ENCODE measurements at places on chromosomes 11 and 22.

- DNase-seq: no peak
Observed at GRCh38 chr22:23196165-23196564, 15.9 kb downstream of the BCR start.

DNA sequence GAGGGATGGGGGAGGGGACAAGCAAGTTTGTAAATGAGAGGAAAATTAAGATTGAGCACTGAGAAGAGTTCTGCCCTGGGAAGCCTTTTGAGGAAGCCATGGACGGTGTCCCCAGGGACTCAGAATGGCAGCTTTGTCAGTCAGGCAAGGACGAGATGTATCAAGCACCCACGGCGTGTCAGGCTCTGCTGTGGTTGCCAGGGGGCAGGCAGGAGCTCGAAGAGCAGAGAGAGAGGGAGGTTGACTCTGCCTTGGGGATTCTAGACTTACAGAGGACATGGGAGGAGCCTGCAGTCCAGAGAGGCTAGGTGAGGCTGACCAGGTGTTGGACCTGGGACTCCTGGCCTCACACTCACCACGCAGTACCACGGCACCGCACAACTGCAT is 29.1 kb upstream of the SYT7 start:
- no peak for DNase-seq

DNA sequence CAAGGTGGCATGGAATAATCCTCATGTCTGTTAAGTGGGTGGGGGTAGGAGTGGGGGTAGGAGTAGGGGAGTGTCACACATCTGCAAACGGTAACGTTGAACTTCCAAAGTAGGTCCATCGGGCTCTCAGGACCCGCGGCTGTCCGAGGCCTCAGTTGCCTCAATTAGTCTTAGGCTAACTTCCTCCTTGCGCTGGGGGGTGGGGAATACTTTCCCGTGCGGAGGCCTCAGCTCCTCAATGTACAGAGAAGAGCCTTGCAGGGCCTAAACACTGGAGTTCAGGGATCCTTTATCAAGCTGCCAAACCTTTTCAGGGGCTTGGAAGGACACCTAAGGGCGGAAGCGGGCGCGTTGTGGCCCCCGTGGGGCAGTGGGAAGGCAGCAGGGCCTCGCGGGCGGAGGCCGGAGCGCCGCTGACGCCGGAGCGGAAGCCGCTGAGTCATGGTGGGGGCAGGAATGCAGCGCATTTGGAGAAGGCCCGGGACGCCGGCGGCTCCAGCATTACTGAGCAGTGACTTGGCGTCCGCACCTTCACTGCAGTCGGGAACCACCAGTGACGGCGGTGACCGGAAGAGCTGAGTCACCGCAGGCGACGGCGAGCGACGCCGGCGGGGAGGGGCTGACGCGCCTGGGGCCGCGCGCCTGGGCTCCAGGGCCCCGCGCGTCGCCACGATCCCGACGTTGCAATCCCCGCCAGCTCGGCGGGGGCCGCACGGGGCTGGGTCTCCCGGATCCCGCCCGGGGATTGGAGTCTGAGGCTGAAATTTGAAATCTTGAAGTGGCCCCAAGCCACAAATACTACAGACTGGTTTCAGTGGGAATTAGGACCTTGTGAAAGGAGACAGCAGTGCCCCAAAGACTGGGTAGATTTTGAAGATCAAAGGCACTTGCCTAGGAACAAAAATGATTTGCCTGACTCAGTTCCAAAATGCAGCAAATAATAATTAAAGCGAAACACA is 20.2 kb upstream of the IPO7 start:
- DNase-seq: peak; percentile 57

DNA sequence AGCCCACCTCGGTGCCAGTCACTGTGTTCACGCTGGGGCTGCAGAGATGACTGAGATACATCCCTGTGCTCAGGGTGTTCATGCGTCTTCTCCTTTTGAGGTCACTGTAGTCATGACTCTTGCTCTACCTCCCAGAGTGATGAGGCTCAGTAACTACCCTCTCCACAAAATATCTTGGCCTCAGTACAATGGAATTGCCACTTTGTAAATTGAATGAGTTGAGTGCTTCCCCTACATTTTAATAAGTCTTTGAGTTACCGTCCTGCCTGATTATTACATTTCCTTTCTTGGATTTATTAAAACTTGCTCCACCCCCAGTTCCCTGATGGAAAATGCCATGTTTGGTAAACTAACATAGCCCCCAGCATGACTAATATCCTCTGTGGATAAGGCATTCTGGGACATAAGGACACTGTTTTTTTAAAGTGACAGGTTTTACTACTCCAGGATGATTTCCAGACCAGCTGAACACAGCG is 15.9 kb downstream of the PRSS23 start:
- no peak for DNase-seq

DNA sequence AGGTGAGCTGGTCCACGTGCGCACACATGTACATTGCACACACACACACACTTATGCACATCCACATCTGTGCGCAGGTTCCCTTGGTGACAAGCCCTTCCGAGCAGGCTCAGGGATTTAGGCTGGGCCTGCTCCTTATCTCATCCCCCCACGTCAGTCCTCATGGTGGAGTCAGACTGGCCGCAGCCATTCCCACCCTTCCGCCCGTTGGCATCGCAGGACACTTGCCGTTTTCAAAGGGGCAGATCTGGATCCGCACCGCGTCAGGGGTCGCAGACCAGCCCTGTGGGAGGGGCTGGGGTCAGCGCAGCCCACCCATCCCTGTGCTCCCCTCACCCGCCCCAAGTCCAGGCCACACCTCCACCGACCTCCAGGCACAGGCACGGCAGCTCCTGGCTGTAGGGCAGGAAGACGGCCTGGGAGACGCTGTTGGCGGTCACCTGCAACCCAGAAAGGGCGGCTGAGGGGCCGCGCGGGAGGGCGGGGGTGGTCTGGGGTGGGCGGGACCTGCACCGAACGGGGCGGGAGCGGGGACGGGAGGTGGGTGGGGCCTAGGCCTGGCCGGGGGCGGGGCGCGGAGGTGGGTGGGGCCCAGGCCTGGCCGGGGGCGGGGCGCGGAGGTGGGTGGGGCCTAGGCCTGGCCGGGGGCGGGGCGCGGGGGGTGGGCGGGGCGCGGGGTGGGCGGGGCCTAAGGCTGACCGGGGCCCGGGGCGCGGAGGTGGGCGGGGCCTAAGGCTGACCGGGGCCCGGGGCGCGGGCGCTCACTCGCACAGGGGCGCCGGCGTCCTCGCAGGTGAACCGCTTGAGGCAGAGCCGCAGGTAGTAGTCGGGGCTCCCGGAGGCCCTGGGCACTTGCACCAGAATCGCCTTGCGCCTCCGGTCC is 13.3 kb downstream of the IL17REL start:
- DNase-seq: no peak

DNA sequence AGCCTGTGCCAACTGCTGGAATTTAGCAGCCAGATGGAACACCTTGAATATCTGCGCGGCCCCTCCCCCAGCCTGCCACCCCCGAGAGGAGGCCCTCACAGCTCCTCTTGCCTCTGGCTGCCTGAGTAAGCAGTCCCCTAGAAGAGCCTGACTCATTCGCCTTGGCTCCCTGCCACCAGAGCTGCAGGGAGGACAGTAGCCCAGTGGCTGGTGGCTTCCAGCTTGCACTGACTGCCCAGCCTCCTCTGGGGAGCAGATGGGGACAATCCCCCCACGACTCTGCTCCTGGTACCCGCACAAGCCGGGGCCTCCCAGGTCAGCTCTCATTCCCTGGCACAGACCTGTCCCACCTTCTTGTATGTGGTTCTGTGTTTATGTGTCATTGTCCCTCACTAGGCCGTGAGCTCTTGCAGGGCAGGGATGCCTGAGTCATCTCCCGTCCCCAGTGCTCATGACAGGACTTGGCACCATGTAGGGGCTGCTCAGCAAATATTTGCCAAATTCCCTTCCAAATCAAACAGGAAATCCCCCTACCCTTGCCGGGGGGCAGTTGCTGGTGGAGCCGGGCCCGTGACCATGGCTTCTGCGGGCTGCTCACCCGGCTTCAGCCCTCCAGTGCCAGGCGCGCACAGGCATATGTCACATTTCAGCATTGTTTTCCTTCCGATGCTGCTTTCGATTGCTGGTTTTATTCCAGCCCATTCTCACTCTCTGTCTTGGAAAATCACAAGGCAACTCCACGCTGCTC is 43.6 kb downstream of the CACNG2 start:
- peak; percentile 25 for DNase-seq
